ENCODE measurements at places on chromosomes 11 and 22. TPM values are rescaled to one million over a fixed set of nuclear protein-coding genes. Genes with fewer than 3 reads are reported as not detected.

DNA sequence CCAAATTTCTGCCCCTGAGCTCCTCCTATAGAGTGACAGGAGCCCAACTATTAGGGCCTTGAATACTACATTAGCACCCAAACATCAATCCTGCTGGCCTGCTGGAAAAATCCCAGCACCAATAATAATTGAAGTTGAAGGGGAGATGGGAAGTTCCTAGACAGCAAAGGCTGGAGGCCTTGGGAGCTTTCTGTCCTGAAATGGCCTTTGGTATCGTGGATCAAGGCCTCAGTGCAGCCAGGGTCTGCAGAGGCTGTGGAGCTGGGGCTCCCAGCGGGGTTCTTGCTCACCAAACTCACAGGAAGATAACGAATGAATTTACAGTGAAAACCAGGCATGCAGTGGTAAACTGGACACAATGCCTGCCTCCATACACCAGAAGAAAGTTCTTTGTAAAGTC, 9.2 kb upstream of the MICALL1 start:
- DNase-seq = no peak

- no peak for DNase-seq
Observed at GRCh38 chr11:113072237-113072858, 111.1 kb downstream of the NCAM1 start.

DNA sequence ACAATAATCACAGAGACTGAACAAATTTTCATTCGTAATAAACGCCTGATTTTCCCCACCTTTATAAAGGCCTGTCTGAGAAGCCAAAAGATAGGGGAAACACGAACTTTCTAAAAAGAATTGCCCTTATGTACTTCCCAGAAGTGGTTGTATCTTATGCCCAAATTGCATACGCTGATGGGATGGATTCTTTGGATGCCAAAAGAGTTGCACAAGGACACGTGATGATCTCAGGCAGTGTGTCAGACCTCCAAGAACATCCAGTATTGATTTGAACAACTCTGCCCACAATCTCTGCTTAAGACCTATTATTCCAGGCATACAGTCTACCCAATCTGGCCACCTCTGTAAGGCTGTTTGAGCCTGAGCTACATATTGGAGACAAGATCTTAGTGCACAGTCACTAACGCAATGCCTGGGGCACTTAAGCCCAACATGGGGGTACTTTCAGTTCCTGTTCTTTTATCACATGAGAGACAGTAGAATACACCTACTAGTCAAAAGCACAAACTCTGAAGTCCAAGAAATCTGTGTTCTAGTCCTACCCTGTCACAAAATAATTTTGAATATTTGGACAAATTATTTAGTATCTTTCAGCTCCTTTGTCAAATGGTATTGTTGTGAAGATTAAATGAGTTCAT, 38.9 kb downstream of the OR10A6 start:
- no peak for DNase-seq

- no peak for DNase-seq
Observed at GRCh38 chr22:19038164-19038546, 84.1 kb downstream of the DGCR2 start.

- no peak for DNase-seq
Observed at GRCh38 chr11:96263238-96263763, 79.7 kb downstream of the MAML2 start.

DNA sequence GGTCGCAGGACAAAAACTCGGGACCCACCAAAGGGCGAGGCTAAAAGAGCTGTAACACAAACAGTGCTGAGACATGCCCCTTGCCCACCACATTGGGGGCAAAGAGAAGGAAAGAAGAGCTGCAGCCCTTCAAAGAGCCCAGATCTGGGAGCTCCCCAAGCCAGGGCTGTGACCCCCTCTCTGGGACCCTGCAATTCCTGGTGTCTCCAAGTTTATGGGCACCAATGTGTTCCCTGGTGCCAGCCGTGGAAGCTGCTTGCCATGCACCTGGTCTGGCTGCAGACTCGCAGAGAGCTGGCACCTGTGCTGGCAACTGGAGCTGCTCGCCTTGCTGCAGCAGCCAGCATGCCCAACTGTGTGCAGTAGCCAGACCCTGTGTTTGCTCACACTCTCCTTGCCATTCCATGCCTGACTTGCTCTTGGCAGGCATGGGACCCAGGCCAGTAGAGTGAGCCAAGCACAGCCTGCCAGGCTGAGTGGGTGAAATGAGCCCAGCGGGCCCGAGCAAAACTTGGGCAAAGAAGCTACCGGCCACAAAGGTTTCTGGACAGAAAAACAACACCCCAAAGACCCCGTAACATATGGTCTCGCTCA, 16.0 kb downstream of the RRP8 start:
- peak; percentile 52 for DNase-seq

- DNase-seq = no peak
Observed at GRCh38 chr11:21476588-21476987, 716.3 kb upstream of the ANO5 start.

GRCh38 chr11:115920092-115920461, 415.9 kb upstream of the CADM1 start:
- no peak for DNase-seq

- DNase-seq = no peak
Observed at GRCh38 chr11:26412955-26413354, 81.0 kb downstream of the ANO3 start.

The C11orf86 gene
- total RNA-seq = not detected

The TSSK2 gene
- not detected for total RNA-seq

The CATSPER1 gene
- total RNA-seq = 1.1 TPM

The PAFAH1B2 gene
- 59.5 TPM for total RNA-seq

All from heart right ventricle (tissue), 16 donors.